Muscle of arm (tissue), 14 donors: ENCODE measurements at places on chromosomes 4 and X.
A peak's percentile ranks its signal among the peaks of the same experiment; 100 is the strongest.

DNA sequence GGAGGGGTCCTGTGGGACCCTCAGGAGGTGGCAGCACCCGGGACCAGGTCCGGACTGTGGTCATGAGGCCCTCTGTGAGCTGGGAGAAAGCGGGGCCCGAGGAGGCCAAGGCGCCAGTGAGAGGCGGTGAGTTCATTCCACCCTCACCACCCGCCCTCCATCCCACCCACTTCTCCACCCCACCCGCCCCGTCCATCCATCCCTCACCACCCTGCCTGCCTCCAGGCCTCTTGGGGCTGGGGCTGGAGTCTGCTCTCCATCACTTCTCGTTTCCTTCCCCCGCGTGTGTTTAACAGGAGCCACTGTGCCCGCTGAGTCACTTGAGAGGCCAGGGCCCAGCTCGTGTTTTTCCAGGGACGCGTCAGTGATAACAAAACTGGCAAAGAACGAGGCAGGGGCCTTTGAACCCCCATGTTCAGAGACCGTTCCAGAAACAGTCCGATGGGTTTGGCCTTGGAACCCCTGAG lies 6.2 kb downstream of the SH3TC1 start:
- DNase-seq, result no peak

GRCh38 chr4:94219402-94219801 lies 11.7 kb downstream of the SMARCAD1 start:
- no peak for DNase-seq

- DNase-seq, result no peak
Measured at GRCh38 chr4:152372444-152372843, 163.4 kb downstream of the FBXW7 start.

DNA sequence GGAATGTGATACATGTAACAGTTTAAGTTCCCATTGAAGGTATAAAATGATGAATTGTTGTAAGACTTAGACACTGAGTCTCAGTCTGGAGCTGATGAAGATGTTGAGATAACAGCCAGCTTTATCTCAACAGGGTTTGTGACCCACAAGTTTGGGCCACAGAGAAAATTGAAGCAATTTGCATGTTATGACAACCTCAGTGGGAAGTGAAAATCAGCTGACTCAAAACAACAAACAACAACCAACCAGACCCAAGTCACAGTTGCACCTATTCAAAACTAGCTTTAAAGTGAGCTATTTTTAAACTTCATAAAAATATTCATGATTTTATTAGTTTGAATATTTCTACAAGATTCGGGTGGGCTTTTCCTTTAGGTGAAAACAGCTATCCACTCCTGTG lies 8.0 kb downstream of the SFRP2 start:
- no peak for DNase-seq

GRCh38 chrX:47202316-47202715 lies 8.7 kb downstream of the UBA1 start:
- no peak for DNase-seq

GRCh38 chrX:7318661-7319060 lies 170.7 kb upstream of the PUDP start:
- no peak for DNase-seq

- DNase-seq, result no peak
Measured at GRCh38 chr4:139153411-139154133, 23.4 kb downstream of the ELF2 start.

GRCh38 chr4:118224243-118224829 lies 128.5 kb downstream of the PRSS12 start:
- DNase-seq, result peak; percentile 27

GRCh38 chr4:72319601-72320021 lies 249.4 kb downstream of the ADAMTS3 start:
- DNase-seq, result no peak

DNA sequence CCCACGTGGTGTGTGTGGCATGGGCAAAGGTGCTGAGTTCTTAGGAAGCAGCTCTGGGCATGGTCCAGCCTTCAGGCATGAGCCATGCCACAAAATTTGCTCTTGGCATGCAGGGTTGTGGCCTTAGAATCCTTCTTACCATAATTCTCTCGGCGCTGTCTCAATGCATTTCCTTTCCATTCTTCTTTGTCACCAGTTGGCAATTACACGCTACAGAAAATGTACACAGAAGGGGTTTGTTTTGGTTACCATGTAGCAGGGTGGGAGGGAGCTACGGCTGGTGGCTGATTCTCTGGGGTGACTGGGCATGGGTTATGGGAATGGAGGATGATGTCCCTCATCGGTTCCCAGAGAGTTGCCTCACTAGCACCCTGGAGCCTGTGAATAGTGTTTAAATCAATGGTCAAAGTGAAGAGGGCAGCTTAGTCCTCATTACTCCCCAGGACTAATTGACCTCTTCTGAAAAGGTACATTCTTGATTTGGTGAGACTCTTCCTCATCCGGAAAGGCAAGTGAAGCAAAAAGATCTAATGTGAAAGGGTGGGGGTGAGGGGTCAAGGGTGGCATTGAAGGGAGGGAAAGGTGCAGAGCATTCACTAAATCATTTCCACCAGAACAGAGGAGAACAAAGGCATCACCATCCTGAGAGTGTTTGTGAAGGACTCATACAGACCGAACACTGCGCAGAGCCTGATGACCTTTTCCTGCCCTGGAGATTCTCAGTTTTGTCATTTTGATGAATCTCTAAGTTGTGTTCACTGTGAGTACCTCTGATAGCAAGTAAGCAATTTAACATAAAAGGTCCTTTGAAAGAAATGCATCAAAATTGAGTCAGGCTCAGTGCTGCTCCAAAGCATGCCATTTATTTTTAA lies 199.8 kb upstream of the SFRP2 start:
- DNase-seq, result no peak

DNA sequence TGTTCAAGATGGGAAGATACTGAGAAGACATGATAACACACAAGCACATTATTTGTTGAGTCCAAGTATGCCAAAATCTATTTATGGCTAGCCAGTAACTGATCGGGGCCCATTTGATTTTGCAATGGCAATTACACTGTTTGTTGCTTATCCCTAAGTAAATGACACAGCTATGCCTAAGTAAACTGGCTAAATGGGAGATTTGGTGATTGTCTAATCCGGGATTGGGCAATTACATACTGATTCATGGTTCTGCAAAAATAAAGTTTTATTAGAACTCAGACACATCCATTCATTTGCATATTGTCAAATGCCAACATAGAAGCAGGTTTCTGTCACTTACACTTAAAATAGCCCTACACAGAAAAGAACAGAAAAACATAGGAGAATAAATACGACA lies 140.2 kb upstream of the TBL1X start:
- DNase-seq, result no peak

GRCh38 chr4:152200511-152201333 lies 335.2 kb downstream of the FBXW7 start:
- no peak for DNase-seq

DNA sequence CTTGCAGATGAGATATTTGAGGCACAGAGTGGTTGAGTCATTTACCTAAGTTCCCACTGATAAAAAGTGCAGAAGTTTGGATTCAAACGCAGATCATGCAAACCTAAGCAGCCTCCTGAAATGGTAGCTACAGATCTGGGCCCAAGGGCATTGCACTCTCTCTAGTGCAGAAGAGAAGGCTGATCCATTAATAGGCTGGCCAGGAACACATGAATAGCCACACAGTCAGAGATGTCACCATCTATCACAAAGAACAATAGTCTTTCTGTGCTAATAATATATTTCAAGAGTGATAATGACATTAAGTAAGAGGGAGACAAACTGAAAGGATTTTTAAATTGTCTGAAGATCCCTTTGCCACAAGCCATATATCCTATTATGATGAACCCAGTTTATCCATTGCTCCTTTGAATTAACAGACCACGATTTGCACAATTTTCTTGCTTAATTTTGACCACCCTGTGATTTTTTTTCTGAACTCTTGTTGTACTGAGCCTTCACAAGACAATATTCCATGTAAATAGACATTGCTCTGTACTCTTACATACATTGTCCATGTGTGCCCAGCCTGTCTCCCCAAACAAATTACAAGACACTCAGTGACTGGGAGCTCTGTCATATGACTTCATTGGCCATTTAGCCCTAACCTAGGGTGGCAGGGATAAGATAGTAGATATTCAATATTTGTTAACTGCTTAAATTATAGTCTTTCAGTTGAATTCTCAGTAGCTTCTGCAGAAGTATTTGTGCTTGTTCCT lies 112.4 kb upstream of the RBPJ start:
- DNase-seq, result no peak

DNA sequence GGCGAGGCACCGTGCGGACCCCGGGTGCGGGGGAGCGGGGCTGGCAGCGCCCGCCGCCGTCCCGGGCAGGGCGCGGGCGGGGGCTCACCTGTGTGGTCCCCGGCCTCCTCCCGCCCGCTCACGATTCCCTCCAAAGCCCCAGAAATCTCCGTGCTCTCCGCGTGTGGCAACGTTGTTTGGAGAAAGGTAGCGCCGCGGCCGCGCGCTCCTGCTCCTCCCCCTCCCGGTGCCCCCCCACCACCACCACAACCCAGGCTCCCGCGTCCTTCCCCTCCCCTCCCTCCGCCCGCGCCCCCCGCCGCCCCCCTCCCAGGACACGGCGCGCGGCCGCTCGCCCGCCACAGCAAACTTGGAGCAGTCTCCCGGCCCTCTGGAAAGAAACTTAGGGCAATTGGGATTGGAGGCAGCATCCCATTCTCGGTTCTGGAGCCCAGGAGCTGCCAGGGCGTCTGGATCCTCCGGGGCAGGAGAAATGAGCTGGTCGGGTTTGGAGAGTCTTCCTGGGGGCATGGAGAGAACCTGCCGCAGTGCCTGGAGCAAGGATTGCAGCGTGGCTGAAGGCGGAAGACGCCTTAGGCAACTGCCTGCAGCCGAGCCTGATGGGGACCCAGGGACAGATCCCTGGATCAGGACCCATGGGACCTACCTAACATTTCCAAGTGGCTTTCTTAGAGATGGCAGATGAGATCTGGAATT lies 855 bp downstream of the KLF3 start:
- DNase-seq, result peak; percentile 75

DNA sequence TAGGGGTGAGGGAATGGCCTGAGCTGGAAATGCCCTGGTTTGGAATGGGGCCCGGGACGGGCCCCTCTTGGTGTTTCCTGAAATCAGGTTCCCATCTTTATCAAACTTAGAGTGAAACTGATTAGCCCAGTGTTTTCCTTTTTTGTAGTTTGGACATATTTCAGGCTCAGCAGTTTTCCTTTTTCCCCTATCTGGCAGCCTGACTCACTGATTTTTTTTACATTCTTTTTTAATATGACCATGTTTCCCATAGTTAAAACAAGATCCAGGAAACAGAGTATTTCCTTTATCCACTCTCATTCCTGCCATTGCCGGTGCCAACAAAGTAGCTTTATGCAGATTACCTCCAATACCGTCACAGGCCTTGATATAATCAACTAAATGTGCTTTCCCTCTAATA lies 20.5 kb upstream of the C4orf17 start:
- DNase-seq, result no peak

GRCh38 chrX:102765217-102765616 lies 44.7 kb downstream of the GPRASP3 start:
- no peak for DNase-seq

- DNase-seq, result no peak
Measured at GRCh38 chr4:55409468-55410171, 13.9 kb downstream of the TMEM165 start.

DNA sequence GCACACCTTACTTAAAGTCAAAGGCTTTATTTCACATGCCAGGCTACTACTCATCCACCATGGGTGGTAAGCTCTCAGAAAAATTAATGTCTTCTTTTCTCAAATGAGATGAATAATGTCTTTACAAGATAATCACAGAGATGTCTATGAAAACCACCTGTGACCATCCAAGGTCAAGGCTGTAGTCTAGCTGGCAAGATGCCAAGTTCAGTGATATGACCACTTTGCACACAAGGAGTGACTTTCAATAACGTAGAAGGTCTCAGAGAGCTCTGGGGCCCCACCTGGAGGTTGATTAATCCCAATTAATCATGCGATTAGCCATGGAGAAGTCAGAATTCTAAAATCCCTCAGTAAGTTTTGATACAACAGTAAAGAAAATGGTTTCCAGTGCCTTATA lies 20.5 kb downstream of the ANOS1 start:
- no peak for DNase-seq

DNA sequence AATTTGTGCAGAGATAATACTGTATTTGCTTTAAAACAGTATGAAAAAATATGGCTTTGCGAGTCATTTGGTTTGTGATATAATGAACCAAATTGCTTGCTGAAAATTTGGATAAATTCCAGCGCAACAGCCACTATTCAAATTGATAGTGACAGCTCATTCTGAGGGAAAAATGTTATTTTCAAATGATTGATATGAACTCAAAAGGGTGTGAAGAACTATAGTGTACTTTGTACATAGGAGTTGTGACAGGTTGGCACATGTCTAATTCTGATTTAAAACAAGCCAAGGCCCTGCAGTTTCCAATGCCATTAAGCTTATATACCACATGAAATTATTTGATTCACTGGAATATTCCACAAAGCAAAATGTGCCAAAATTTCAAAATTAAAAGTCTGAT lies 1628.9 kb upstream of the AGA start:
- no peak for DNase-seq

- DNase-seq, result no peak
Measured at GRCh38 chr4:7549866-7550265, 115.1 kb upstream of the PSAPL1 start.

- DNase-seq, result peak; percentile 7
Measured at GRCh38 chr4:88320780-88321373, 36.5 kb upstream of the PPM1K start.

GRCh38 chr4:42048394-42048793 lies 58.1 kb downstream of the SLC30A9 start:
- DNase-seq, result no peak

- DNase-seq, result no peak
Measured at GRCh38 chr4:153438916-153439756, 27.0 kb upstream of the TMEM131L start.

DNA sequence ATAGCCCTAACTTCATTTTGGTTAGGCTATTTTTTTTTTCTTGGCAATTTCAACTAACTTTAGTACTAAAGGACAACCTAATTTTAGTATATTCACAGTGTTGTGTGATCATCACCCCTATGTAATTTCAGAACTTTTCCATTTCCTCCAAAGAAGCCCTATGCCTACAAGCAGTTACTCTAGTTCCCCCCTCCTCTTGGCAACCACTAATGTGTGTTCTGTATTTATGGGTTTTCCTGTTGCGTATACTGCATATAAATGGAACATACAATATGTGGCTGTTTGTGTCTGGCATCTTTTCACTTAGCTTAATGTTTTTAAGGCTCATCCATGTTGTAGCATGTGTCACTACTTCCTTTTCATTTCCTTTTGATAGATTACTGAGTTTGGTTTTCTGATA lies 57.6 kb downstream of the N4BP2 start:
- no peak for DNase-seq

- no peak for DNase-seq
Measured at GRCh38 chr4:79227860-79228259, 98.0 kb downstream of the NAA11 start.
